ENCODE measurements at places on chromosomes 2 and 18.

DNA sequence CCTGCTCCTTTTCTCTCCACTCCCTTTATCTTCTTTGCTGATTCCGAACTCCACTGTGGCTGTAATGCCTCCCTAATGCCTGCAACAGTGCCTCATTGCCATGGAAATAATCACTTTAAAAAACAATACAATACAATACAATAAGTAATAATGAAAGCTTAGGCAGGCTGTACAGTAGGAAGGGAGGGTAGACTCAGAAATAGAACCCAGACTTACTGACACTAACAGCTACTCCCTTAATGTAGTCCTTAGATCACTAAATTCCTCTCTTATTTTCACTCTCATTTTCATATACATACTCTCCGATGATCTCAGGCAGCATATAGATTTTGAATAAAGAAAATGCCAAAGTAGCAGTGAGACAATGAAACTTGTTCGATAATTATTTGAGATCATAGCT is 70.2 kb downstream of the DLGAP1 start:
- no peak for DNase-seq

DNA sequence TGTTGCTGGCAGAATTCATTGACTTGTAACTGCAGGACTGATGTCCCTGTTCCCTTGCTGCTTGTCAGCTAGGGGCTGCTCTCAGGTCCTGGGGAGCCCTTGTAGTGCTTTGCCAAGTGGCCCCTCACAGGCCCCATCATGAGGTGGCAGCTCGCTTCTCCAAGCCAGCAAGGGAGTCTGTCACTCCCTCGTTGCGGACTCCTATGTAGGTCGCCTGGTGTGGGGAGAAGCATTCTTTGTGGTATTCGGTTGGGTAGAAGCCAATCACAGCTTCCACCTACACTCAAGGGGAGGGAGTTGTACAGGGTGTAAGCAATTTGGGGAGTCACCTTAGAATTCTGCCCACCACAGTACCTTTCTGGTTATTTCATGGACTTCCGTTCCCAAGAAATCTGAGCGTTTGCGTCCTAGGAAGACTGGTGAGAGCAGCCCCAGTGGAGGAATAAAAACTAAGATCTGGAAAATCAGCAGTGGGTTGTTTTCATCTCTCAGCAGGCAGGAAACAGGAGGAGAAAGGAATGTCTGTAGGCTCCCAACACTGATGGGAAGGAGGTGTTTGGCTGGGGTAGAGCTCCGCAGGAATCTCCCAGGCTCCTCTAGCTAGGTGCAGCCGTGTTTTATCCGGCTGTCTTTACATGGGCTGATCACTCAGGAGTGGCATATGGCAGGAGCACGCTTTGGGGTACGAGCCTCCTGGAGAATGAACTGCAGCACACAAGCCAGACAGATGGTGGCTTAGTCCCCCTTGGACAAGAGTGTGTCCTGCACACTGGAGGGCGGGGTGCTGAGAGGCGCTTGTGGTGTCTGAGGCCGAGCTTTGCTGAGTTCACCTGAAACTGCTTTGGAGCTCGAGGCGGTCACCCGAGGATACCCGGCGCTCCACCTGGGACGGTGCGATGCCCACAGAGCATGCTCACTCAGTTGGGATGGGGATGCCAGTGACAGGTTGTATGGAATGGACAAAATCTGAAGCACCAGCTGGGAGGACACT is 58.3 kb downstream of the LDLRAD4 start:
- DNase-seq: no peak

GRCh38 chr2:47190188-47190881 is 35.2 kb upstream of the STPG4 start:
- no peak for DNase-seq

DNA sequence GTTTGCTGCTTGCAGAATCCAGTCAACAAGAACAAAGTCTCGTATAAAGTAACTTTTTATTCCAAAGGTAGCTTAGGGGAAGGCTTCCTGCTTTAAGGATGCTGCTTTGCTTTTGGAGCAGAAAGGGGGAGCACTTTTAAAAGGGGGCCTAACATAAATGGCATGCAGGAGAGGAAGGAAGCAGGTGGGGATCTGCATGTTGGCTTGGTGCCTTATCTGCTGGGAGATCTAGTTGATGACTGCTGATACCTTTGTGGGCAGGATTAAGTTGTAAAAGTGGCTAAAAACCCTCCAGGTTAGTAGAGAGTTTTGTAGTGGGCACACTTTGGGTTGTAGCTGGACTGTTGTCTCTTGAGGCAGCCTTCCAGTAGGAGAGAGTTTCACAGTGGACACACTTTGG is 22.5 kb downstream of the UBR3 start:
- DNase-seq: no peak

DNA sequence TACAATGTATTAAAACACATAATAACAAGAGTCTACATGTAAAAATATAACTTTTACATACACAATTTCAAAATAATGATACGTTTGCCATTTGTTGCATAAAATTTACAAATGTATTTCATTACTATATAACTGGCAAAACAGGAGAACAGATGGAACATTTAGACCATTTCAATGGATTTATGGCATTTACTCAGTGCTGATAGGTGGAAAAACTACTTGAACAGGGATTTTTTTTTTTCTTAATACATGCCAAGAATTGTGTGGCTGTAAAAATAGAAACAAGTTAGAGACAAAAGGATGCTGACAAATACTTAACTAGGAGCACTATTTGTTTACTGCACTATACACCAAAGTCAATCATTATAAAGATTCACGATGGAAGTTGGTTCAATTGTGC is 266.8 kb upstream of the CCDC68 start:
- no peak for DNase-seq

DNA sequence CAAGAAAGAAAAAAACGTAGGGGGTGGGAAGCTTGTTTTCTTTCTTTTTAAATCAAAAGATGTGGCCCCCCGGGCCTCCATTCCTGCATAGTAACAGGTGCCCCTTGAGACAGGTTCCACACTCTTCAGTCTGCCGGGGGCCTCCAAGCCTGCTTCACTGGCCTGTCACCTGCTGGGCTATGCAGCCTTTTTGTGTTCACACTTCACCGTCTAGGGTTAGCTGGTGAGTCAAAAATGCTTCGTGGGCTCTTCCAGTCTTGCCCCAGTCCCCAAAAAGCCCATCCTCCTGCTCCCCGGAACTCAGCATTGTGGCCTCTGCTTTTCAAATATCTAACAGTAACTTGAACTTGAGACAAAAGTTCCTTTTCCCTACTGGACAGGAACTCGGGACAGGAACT is 67.9 kb downstream of the POLR1A start:
- DNase-seq: peak; percentile 16

DNA sequence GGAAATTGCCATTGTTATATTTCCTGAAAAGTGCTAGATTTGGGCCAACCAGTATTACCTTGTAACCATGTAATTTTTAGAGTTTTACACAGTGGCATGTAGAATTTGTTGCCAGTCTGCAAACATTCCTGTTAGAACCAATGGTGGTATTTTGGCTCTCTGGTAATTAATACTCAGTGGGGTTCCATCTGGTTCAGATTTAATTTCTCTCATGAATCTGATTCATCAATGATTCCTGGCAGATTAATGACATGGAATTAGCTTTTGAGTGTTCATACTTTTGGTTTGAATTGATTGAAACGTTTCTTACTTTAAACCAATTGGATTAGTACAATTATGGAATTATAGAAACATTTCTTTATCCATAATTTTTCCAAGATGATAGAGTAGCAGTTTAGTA is 93.2 kb downstream of the MC4R start:
- DNase-seq: no peak

GRCh38 chr2:33085646-33086045 is 138.9 kb downstream of the LTBP1 start:
- no peak for DNase-seq

DNA sequence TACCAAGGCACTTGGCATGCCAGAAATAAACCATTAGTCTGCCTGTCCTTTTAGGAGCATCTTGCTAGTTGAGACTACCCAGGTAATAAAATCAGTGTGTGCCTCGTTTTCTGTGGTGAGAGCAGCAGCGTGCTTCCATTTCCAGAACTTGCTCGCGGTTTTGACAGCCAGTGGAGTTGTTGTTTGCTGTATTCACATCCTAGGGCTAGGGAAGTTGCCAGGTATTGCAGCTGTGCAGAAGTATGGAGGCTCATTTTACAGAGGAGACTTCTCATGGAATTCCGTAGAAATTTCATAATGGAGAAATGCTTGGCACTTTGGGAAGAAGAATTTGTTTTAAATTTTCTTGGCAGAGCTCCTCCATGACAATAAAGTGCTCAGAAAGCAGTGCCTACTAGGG is 1355.1 kb upstream of the ZEB2 start:
- no peak for DNase-seq

Data from RWPE2 (cell line).